Activated CD4-positive, alpha-beta memory T cell treated with anti-CD3 and anti-CD28 coated beads for 36 hours (primary cell): ENCODE measurements at places on chromosomes 3 and 15.

DNA sequence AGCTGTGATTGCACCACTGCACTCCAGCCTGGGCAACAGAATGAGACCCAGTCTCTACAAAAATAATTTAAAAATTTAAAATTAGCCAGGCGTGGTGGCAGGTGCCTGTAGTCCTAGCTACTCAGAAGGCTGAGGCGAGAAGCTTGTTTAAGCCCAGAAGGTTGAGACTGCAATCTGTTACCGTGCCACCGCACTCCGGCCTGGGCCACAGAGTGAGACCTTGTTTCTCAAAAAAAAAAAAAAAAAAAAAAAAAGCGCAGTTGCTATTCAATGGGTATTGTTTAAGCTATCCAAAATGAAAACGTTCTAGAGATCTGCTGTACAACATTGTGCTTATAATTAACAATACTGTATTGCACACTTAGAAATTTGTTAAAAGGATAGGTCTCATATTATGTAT lies 24.0 kb downstream of the ZNF148 start:
- DNase-seq = no peak

GRCh38 chr3:72223116-72223515 lies 438.2 kb upstream of the PROK2 start:
- no peak for DNase-seq

DNA sequence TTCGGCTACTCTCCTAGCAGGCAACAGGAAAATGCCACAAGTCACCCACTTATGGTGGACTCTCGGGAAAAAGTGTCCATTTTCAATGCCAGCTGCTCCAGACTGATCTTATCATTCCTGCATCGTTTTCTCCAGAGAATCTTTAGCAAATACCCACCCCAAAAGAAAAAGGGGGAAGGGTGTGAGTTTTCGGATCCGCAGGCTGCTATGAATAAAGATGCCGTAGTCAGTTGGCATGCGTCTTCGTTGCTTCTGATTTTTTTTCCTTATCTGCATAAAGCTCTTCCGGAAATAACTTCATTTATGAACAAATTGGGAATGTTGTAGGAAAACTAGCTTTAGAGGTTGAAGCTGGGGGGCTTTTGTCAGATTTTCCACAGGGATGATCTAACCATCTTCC lies 22.4 kb upstream of the VILL start:
- no peak for DNase-seq

- DNase-seq = no peak
Measured at GRCh38 chr15:71341811-71342550, 226.7 kb downstream of the THSD4 start.

DNA sequence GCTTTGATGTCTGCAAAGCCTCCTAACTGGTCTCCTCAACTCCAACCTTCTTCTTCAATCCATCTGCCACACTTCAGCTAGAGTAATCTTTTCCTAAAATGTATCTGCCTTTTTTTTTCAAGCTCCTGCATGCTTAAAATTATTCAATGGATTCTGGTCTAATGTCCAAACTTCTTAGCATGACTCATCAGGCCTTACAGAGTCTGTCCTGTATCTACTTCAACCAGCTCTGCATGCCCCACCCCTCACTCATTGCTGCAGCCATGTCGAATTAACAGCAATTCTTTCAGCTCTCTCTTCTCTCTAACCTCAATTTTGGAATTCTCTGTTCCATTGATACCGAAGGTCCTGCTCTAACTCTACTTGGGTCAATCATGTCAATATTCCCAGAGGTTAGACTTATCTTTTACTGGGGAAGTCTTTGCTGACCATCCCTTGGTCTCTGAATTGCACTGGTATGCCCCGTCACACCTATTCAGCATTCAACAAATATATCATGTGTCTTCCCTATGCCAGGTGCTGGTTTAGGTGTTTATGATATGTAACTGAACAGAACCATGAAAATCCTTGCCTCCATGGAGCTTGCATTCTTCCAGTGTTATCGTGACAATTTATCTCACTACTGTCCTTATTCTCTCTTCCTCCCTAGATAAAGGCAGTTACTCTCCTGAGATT lies 88.5 kb upstream of the NANOGP8 start:
- no peak for DNase-seq
